ENCODE measurements at places on chromosomes 7 and 10.

DNA sequence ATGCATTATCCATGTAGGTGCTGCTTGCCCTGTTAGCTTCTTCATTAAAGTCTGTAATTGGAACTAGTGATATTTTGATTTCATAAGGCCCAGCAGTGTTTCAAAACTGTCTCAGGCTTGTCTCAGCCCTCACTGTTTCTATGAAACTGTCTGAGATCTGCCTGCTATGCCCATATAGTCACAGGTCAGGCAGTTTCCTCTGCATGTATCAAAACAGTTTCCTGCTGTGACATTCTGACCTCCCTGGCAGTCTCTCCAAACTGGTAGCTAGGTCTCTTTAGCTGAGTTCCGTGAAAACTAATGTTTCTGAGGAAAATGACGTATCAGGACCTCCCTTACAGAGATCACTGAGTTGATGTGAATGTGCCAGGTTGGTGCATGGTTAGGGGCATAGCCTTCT, 18.9 kb upstream of the SEMA3D start:
- no peak for DNase-seq

- no peak for DNase-seq
These were observed 689.5 kb downstream of the DNAJB9 start for GRCh38 chr7:109259151-109259550.

- no peak for DNase-seq
These were observed 55.3 kb downstream of the TFAM start for GRCh38 chr10:58440484-58440883.

DNA sequence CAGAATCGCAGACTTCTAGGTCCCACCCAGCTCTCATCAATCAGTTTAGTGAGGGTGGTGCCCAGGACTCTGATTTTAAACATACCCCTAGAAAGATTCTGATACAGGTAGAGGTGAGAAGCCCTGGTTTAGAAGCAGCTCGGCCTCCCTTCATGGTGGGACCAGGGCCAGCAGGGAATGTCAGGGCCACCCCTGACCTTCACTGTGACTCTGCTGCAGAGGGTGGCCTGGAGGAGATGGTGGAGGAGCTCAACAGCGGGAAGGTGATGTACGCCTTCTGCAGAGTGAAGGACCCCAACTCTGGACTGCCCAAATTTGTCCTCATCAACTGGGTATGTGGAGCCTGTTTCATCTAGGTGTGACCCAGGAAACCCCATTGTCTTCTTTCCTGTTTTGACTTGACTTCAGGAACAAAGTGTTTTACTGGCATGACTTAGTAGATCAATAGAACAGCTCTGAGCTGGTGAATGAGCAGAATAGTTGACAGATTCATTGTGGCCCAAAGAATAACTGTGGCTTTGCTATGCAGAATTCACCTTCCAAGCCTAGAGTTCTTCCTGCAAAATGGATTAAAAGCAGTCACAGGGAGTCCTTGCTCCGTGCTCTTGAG, 7.2 kb downstream of the DBNL start:
- no peak for DNase-seq

- no peak for DNase-seq
These were observed 2.2 kb downstream of the GLUD1 start for GRCh38 chr10:87092376-87092860.

DNA sequence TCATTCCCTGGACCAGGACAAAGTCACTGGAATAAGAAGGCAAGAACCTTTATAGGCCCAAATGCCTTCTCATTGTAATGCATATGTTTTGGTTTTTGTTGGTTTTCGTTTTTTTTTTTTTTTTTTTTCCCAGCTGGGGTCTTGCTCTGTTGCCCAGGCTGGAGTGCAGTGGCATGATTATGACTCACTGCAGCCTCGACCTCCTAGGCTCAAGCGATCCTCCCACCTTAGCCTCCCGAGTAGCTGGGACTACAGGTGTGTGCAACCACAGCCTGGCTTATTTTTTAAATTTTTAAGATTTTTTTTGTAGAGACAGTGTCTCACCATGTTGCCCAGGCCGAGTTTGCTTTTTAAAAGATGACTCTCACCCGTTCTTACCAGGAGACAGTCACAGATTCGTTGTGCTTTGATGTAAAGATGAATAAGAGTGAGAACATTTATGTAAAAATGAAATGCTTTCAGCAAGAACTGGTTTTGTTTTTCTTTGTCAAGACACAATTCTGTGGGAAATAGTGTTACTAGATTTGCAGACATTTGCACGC, 7.6 kb downstream of the IQCE start:
- DNase-seq: no peak

DNA sequence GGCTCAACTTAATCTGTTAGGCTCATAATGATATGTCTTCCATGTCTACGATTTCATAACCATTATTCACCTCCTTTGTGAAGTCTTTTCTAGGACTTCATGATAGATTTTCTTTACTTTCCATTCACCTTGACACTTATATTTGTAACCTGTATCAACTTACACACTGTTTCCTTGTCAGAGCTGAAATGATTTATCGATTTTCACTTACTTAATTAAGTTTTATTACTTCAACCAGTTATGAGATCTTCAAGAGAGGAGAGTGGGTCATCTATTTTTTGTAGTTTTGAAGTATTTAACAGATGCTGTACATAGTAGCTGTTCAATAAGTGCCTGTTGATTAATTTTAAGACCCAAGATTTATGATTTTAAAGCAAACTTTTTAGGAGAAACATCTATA, 37.4 kb downstream of the VTI1A start:
- no peak for DNase-seq

GRCh38 chr7:30979027-30979426, 15.3 kb downstream of the GHRHR start:
- DNase-seq: no peak

- no peak for DNase-seq
These were observed 7.1 kb upstream of the ADGRA1 start for GRCh38 chr10:133080683-133081040.

DNA sequence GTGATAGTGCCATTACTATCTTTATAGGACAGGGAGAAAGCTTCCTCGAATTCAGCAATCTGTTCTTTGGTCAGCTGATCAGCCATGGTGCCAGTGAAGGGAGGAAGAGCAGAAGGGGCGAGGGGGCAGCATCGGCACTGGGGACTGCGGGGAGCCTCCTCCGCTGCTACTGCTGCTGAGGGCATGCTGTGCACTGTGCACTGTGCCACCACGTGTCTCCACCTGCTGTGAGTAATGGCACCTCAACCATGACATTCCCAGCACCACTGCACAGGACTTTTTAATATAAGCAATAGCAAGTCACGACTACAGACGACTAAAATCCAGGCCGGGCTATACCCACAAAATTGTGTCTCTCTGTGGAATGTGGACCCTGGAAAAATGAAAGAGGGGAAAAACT, 105.0 kb upstream of the LANCL2 start:
- no peak for DNase-seq

- DNase-seq: no peak
These were observed 60.3 kb upstream of the POT1 start for GRCh38 chr7:124989911-124990310.
